CD4-positive, alpha-beta T cell treated with Interleukin-15 for 4 hours (primary cell): ENCODE measurements at places on chromosomes 13 and 19.

- DNase-seq = peak; percentile 82
These were observed 6.7 kb downstream of the NAPSA start for GRCh38 chr19:50358483-50359327.

DNA sequence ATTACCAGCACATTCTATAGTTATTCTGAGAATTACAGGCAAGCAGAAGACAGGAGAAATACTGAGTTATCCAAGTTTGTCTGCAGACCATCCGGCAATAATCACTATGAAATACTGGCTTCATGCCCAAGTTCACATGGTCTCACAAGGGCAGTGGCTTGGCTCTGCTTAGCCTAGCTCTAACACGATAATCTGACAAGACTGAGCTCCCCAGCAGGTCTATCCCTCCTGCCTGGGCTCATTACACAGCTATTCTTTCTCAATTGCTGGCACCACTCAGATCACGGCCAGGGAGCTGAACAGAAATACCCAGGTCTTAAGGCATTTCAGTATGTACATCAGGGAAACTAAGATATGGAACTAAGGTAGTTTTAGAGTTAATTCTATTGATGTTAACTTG is 361.6 kb upstream of the PCDH20 start:
- no peak for DNase-seq

- DNase-seq = no peak
These were observed 61.0 kb downstream of the SHISA2 start for GRCh38 chr13:25990801-25991200.

DNA sequence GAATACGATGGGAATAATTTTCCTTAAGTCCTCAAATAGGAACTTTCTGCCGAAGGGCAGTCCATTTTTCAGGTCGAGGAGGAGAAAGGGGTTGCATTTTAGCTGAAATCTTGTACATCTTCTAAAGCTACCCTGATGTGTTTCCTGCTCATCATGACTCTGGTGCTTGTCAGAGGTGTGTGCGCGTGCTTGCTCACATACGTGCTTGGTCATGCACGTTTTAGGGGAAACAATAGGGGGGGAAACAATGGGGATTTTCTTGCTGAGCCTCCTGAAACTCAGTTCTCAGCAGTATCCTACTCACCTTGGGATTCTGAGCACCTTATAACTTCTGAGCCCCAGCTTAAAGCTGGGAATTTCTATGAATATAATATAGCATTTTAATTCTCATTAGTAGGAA is 44.7 kb downstream of the TM9SF2 start:
- no peak for DNase-seq

DNA sequence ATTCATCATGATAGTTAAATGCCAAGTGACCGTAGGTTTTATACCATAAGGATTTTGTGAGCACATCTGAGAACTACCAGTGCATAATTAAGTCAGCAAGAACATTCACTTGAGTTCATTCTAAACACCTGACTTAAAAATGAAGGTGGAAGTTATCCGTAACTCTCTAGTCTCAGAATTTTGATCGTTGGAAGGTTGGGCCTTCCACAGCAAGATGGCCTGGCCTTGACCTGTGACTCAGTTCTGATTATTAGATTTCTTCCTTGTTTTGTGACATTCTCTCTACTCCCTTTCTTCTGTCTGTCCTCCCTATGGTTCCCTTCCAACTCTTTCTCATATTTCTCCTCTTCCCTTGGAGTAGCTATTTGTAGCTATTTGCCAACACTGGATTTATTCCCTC is 20.0 kb upstream of the WDFY2 start:
- no peak for DNase-seq

- no peak for DNase-seq
These were observed 307.6 kb upstream of the NBEA start for GRCh38 chr13:34634448-34634847.

DNA sequence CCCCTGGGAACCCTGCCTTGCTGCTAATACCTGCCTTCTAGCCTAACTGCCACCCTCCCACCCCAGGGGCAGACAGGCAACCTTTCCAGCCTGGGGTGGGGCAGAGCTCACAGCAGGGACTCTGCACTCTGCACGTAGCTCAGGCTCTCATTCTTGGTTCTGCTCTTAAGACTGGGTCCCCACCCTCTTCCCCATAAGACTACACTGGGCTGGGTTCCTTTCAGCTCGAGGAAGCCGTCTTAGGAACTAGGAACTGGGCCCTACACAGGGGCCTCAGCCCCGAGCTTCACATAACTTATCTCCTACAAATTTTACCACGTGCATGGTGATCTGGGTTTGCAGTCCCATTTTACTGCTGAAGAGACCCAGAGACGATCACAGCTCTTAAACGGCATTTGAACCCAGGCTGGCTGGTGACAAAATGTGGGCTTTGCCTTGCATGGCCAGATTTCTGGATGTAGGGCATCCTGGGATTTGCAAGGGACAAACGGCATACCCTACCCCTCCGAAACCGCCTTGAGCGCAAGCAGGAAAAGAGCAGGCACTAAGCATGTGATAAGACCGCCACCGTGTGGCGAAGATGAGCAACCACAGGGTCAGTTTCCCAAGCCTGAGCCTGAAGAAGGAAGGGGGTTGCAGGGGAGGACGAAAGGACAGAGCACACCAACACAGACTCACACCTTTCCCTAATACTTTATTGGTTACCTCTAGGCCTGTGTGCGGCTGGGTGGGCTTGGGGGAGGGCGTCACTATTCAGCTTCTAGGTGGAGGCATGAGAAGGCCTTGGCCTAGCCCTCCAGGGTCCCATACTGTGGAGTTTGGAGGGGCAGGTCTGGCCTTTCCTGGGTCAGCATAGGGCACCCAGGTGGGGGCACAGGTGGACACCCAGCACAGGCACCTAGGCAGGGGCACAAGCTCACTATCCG is 5.1 kb downstream of the JUNB start:
- DNase-seq = peak; percentile 81
